ENCODE measurements at places on chromosomes 11 and 22.

GRCh38 chr11:63406458-63406857, 36.9 kb downstream of the SLC22A9 start:
- no peak for DNase-seq

GRCh38 chr11:57543593-57543992, 6.2 kb downstream of the SMTNL1 start:
- no peak for DNase-seq

DNA sequence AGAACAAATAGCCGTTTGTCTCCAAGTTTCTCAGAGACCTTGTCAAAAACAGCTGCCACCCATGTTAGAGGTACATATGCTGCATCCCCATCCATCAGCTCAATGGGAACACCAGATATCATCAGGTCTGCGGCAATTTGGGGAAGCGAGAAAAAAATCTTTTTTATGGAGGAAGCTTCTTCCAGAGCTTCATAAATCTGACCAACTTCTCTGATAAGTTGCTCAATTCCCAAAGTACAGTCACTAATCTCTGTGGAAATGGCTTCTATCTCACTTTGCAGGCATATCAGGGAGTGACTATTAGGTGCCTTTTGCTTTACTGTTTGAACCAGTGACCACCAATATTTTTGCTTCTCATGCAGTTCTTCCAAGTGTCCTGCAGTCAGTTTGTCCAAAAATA, 34.3 kb upstream of the MRPL17 start:
- DNase-seq: no peak

DNA sequence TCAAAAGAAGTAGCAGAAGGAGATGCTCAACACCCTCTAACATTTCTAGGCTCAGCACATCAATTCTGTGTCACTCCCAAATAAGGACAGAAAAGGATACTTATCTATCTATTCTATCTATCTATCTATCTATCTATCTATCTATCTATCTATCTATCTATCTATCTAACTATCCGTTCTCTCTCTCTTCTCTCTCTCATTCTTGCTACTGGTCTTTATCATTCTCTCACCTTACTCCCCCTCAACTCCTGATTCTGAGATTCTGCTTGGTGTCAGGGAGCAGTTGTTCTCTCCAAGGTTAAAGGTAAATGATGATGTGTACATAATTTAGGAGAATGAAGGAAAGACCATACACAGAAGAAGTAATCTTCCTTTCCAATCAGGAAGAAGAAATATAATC, at the start of gene OR10G6:
Gene OR10G6, minus strand, starts transcription at position 43 of the 400 bp plus-strand sequence. Its CDS starts 0 bp downstream, at position 43.
- no peak for DNase-seq

GRCh38 chr22:20013382-20013871, 3.2 kb downstream of the ARVCF start:
- peak; percentile 57 for DNase-seq

DNA sequence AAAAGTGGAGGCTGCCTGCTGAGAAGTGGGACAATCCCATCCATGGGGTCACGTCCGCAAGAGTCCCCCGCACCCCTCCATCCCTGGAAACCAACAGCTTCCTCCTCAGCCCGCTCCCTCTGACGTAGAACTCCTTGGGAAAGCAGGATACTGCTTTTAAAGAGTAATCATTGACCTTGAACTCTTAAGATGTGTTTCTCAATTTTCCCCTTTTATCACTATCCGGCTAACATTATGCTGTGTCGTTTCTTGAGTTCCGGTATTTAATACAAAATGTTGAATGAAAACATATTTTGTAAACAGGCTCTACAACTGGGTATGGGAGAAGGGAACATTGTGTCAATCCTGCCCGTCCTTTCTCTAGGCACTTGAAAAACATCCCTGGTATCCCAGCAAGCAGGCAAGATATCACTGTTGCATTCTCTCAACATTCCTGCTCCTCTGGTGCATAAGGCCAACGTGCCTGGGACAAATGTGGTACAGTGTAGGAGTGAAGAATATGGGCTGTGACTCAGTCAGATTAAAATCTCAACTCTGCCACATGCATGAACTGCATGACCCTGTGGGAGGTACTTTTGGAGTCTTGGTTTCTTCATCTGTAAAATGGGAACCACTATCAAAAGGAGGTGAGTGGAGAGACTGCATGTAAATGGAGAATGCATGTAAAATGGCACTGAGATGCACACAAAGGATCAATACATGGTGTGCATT, 52.8 kb downstream of the WT1 start:
- peak; percentile 10 for DNase-seq

DNA sequence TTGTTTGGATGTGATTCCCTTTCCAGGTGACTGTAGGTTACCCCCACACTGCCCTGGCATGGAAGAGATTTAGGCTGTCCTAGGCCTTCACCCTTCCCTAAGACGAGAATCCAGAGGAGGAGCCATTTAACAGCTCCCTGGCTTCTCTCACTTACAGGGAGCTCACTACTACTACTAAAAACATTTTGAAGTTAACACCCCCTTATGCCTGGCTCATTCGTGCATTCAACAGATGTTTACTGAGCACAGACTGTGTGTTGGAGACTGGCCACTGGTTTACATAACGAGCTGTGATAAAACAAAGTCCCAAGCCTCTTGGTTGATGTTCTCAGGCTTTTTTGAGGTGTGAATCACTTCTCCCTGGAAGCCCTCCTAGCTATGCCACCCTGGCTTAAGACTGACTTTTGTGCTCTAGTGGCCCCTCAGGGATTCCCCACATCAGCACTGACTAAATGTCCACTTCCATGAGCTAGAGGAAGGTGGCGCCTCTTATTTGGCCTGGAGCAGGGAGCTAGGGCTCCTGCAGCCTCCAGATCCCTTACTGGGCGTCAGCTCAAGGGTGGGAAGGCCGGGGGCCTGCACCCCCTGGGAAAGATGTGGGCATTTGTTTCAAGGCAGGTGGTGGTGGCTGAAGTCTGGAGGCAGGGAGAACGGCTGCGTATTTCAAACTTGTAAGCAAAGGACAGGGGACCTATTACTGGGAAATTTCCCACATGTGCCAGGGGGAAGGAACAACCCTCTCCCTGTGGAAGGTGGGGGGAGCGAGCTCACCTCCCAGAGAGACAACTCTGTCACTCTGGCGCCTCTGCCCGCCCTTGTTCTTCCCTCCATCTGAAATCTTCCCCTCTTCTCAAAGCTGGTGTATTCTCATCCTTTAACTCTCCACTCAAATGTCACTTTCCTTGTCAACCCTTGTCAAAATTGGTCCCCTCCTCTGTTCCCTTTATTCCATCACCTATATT, 19.4 kb upstream of the MALAT1 start:
- no peak for DNase-seq

- no peak for DNase-seq
Measured at GRCh38 chr22:37709445-37709765, 12.6 kb downstream of the TRIOBP start.

DNA sequence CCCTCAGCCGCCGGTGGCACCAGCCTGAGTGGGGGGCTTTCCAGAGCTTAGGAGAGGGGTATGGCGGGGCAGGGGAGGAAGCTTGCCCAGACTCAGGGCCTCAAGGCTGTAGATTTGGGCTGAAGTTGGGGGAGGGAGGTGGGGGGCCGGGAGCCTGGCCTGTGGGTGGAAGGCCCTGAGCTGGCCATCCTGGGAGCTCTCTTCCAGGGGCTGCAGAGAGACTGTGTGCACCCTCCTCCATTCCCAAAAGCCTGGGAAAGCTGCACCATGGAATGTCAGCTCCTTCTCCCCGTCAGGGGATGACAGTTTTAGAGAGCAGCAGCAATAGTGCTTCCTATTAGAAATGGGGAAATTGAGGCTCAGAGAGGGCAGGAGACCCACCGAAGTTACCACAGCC, 1.0 kb downstream of the SYT12 start:
- no peak for DNase-seq

- no peak for DNase-seq
Measured at GRCh38 chr11:134229126-134229790, 4.8 kb downstream of the VPS26B start.

GRCh38 chr11:34034053-34034452, 17.5 kb upstream of the CAPRIN1 start:
- DNase-seq: no peak

- no peak for DNase-seq
Measured at GRCh38 chr11:117914398-117914761, 14.8 kb downstream of the TMPRSS13 start.

DNA sequence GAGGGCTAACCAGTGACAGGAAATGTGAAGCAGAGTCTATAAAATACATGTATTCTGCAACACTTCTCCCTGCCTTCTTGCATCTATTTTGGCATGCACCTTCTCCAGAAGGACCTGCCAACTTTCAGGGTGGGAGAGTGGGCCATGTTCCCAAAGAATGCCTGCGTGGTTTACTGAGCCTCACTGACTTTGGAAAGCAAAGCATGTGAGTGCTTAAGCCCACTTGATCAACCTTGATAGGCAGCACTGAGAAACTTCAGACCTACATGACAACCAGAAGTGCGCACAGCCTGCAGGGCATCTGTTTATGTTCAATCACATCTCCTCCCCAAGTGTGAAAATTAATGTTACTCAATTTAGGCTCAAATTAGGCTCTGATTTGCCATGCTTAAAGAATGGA, 69.2 kb downstream of the AMOTL1 start:
- DNase-seq: no peak

GRCh38 chr11:33622806-33623205, 77.8 kb downstream of the C11orf91 start:
- no peak for DNase-seq

DNA sequence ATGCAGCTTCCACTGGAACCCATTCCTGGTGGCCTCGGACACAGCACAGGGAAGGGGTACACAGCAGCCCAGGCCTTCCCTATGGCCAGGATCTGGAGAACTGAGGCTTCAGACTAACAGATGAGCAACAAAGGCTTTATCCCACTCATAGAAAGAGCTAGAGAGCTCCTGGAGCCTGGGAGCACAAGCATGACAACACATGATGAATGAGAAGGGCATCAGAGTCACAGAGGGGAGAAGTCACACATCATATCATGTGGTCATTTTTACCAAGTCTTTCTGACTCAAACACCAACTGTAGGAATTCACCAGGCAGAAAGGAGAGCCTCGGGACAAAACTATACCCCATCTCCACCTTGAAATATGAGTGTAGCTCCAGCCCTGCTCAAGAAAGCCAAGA, 43.2 kb downstream of the NRXN2 start:
- DNase-seq: no peak

DNA sequence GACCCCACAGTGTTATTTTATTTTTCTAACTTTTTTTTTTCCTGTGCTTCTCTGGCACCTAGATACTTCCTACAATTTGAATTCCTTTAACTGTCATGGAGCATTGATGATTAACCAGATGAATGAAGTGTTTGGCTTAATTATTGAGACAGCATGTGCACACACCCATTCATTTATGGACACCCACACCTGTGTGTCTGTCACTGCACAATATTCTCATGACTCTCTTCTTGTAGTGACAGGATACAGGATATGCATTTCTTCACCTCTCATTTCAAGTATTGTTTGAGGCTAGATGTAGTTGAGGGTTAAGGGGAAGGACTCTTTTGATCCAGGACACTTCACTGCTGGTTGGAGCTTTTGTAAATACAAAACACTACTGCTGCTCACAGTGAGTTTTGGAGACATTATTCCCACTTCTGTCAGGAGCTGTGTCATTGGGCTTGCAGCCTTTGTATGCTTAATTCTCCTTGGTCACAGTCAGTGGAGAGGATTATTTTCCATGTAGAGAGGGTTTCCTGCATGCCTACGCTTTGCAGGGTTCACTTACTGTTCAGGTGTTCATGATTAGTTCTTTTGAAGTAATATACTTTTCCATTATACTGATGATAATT, 33.5 kb downstream of the SPECC1L start:
- no peak for DNase-seq

DNA sequence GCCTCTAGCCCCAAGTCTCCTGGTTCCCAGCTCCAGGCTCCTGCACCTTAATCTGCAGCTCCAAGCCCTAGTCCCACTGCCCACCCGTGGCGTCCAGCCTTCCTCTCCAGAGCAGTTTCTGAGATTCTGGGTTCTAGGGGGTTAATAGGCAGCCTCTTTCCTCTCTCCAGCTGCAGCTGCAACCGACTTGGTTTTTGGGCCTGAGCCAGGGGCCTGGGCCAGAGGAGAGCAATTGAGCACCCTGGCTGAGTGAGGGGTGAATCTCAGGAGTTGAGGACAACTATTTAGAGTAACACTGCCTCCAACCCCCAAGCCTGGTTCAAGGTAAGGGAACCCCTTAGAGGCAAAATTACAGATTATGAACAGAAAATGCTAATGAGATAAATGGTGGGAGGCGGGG, 9.0 kb upstream of the CHRM1 start:
- DNase-seq: no peak
